Activated naive CD4-positive, alpha-beta T cell treated with anti-CD3 and anti-CD28 coated beads for 36 hours (primary cell): ENCODE measurements at places on chromosomes 1 and 21. TPM values are rescaled to one million over a fixed set of nuclear protein-coding genes. Genes with fewer than 3 reads are reported as not detected.

GRCh38 chr1:225508538-225509375, 80.9 kb upstream of the LBR start:
- DNase-seq, result peak; percentile 35

Gene TXLNA
- total RNA-seq, result 84.3 TPM

DNA sequence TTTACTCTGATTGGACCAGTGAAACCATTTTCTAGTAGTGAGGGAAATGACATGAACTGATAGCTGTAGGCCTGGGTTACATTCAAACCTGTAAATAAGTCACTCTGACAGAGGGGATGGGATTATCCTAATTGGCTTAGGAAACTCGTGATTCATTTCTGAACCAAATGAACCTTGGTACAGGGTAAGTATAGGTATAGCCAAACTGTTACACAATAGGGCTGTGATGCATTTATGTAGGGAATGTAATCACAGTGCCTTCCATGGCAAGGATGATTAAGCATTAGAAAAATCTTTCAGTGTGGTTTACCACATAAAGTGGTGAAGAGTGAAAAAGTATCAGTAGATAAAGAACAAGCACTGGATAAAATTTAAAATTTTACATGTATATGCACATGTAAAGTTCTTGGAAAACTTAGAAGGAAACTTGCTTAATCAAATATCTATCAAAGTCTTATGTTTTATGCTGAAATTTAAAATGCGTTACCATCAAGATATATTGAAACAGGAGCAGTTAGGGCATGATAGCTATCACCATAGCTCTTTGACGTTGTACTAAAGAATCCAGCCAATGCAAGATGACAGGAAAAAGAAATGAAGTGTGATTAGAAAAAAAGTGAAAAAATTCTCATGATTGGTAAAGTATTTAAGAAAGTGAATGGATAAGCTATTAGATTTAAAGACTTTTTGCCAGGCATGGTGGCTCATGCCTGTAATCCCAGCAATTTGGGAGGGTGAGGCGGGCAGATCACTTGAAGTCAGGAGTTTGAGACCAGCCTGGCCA, 63.0 kb downstream of the RABGAP1L start:
- no peak for DNase-seq

Gene FASLG
- total RNA-seq, result 0.67 TPM

- peak; percentile 8 for DNase-seq
Observed at GRCh38 chr1:35120458-35121133, 41.4 kb downstream of the ZMYM1 start.

DNA sequence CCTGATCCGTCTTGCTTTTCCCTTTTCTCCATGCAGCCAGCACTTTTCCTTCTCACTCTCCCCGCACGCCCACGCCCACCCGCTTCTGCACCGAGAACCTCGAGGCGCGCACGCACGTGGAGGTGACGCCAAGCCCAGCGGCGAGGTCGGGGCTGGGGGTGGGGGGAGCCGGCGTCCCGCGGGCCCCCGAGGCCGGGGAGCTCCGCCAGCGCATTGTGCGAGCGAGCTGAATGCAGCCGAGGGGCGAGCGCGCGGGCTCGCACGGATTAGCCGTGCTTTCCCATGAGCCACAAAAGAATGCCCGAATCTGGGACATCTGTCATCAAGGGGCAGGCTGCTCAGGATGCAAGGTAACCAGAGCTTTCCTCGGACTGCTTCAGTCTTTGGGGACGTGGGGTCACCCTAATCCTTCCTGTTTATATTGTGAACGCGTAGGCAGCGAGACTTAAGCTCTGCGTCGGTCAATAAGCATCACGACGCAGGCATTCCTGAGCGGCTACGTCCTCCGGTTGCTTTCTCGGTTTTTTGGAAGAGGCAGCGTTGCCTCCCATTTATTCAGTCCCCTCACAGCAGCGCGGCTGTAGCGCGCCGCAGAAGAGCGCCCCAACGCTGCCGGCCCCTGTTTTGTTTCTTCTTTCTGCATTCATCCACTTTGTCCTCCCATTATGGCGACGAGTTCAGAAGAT, 67.3 kb upstream of the AKT3 start:
- peak; percentile 26 for DNase-seq

- DNase-seq, result no peak
Observed at GRCh38 chr1:90048043-90048442, 53.1 kb downstream of the ZNF326 start.

GRCh38 chr1:56627019-56627635, 18.0 kb upstream of the PRKAA2 start:
- no peak for DNase-seq

- DNase-seq, result no peak
Observed at GRCh38 chr1:156885314-156885713, 8.2 kb upstream of the PEAR1 start.

- no peak for DNase-seq
Observed at GRCh38 chr1:239434181-239434580, 47.8 kb downstream of the CHRM3 start.

Gene SHE
- total RNA-seq, result not detected

Gene TMIGD3
- total RNA-seq, result not detected

DNA sequence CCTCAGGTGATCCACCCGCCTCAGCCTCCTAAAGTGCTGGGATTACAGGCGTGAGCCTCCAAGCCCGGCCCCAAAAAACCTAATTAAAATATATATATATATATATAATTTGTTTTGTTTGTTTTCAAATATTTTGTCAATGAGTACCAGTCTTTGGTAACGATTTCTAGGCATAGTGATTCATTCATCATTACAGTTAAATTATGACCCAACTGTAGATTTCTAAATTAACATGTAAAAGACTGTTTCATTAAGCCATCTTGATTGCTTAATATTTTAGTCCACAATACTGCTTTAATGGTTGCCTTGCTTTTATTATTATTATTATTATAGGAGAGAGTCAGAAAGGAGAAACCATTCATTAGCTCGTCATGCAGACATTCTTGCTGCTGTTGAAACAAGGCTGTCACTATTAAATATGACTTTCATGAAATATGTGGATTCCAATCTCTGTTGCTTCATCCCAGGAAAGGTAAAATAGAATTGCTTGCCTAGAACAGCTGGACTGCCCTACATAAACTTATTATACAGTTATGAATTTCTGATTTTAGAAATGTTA, 19.9 kb downstream of the FBXO28 start:
- DNase-seq, result no peak
